Ureter (tissue), 1 donor: ENCODE measurements at places on chromosomes 2 and 18. TPM values are rescaled to one million over a fixed set of nuclear protein-coding genes. Genes with fewer than 3 reads are reported as not detected.

- no peak for DNase-seq
Measured at GRCh38 chr2:105595536-105595935, 149.2 kb upstream of the NCK2 start.

GRCh38 chr2:24404491-24404921 is 44.2 kb upstream of the ITSN2 start:
- no peak for DNase-seq

DNA sequence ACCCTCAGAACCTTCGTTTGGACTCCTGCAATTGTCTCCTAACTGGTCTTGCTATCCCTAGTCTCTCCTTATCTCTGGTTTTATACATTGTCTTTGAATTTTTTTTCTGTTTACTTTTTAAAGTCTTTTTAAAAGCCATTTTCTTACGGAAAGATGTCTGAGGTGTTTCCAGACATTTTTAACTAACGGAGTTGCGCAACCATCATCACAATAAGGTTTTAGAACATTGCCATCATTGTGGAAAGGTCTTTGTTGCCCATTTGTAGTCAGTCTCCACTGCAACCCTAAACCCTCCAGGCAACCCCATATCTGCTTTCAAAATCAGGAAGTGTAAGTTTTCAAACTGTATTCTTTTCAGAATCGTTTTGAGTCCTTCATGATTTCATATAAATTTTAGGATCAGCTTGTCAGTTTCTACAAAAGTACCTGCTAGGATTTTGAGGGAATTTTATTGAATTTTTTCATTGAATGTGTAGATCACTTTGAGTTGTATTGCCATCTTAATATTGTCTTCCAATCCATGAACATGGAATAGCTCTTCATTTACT is 46.3 kb downstream of the ANKRD12 start:
- DNase-seq, result no peak

GRCh38 chr2:10005461-10006235 is 37.7 kb upstream of the KLF11 start:
- no peak for DNase-seq

DNA sequence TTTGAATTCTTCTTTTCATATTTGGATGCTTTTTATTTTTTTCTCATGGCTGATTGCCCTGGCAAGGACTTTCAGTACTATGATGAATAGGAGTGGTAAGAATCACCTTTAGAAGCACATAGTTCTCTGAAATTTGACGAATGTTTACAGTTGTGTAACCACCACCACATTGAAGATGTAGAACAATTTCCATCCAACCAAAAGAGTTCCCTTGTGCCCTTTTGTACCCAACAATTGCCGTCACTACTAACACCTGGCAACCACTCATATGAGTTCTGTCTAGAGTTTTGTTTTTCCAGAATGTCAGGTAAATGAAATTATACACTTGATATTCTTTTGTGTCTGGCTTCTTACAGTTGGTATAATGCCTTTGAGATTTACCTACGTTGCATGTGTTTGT is 28.7 kb upstream of the SLC16A14 start:
- DNase-seq, result no peak

GRCh38 chr18:6355789-6356589 is 58.7 kb downstream of the L3MBTL4 start:
- DNase-seq, result no peak

TIGD1 gene
- 7.9 TPM for total RNA-seq

- no peak for DNase-seq
Measured at GRCh38 chr2:86499326-86499725, 58.2 kb downstream of the KDM3A start.

NAT8 gene
- not detected for total RNA-seq

HOXD9 gene
- total RNA-seq, result 19.8 TPM

- no peak for DNase-seq
Measured at GRCh38 chr2:17190527-17190926, 327.7 kb downstream of the RAD51AP2 start.

DNA sequence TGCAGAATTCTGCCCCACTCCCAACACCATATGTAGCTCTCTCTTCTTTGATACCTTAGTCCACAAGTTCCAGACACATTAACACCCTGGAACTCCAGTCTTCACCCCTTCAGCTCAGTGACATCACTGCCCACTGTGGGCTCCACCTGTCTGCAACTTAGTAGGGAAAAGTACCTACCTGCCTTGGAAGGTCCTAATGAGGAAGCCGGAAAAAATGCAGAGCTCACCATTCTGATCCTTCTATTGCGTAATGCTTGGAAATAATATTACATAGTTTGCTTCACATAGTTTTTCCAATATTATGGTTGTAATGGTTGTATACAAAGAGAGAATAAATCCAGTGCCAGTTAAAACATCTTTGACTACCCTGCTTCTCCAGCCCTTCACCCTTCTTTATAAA is 738.4 kb downstream of the RNF144A start:
- DNase-seq, result no peak

DNA sequence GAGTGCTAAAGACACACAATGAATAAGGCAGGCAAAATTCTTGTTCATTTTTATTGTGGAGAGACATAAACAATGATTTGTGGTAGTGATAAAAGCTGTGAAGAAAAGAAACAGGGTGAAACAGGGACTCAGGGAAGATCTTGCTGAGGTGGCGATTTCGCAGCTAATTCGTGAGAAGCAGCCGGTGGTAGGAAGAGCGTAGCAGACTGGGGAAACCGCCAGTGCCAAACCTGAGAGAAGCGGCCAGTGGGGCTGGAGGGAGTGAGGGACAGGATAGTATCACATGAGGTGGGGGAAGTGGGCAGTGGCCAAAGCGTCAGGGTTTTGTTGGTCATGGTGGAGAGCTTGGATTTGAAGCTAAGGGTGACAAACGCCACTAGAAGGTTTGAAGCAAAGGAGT is 42.3 kb downstream of the TMEM178A start:
- no peak for DNase-seq

GRCh38 chr2:167793725-167794124 is 453.7 kb downstream of the STK39 start:
- DNase-seq, result no peak

GRCh38 chr2:236237468-236238190 is 26.6 kb downstream of the ASB18 start:
- DNase-seq, result peak; percentile 33

RUFY4 gene
- total RNA-seq, result 5.6 TPM
